ENCODE measurements at places on chromosomes 12 and 14.
A peak's percentile ranks its signal among the peaks of the same experiment; 100 is the strongest.

- DNase-seq = no peak
These were observed 269.9 kb downstream of the ADAMTS20 start for GRCh38 chr12:43282106-43282505.

DNA sequence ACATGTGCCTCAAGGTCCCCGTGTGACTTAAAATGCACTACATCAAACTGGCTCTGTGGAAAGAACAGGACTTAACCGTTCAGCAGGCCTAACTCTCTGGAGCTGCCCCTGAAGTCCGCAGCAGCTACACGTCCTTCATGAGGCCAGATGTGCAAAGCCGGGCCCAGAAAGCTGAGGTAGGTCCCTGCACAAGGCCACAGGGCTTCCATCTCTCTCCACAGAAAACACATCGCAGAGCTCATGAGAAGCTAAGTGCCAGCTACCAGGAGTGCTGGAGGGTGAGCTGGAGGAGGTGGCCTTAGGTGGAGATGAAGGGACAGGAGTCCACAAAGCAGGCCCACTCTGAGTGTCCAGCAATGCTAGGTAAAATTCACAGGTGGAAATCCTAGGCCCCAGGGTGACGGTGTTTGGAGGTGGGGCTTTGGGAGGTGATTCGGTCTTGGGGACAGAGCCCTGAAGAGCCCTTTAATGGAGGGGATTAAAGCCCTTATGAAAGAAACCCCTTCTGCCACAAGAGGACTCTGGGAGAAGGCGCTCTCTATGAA, 52.4 kb downstream of the VCPKMT start:
- no peak for DNase-seq

DNA sequence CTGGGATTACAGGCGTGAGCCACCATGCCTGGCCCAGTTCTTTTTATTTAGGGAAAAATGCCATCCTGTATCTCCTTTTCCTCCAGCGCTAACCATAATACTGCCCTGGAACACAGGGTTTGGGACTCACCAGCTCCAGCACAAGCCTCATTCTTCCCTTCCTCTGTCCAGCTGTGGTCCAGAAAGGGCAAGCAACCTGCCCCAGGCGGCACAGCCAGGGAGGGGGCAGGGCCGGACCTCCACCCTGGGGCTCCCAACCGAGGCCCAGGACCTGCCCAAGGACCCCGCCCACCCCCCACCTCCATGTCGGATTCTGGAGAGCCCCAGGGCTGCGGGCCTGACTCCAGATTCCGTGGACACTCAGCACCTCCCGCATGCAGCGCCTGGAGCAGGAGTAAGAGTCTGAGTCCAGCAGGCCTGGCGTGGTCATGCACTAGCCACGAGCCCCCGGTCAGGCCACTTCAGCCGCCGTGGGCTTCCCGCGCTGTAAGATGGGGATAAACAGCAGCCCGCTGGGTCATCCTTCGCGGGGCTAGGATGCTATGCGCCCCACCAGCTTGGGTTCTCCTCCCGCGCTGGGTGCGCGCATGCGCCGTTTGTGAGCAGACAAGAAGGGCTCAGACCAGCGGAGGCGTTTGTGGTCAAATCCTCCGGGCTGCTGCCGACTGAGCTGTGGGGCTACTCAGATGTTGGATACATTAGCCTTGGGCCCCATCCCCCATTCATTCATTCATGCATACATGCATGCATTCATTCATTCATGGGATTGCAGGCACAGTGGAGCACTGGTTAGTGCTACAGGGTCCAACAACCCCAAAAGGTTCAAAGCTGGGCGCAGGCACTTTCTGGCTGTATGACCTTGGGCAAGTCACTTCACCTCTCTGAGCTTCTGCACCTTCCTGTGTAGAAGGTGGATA, 16.3 kb downstream of the TMEM119 start:
- no peak for DNase-seq

- DNase-seq = no peak
These were observed 473.0 kb upstream of the STXBP6 start for GRCh38 chr14:25522926-25523325.

DNA sequence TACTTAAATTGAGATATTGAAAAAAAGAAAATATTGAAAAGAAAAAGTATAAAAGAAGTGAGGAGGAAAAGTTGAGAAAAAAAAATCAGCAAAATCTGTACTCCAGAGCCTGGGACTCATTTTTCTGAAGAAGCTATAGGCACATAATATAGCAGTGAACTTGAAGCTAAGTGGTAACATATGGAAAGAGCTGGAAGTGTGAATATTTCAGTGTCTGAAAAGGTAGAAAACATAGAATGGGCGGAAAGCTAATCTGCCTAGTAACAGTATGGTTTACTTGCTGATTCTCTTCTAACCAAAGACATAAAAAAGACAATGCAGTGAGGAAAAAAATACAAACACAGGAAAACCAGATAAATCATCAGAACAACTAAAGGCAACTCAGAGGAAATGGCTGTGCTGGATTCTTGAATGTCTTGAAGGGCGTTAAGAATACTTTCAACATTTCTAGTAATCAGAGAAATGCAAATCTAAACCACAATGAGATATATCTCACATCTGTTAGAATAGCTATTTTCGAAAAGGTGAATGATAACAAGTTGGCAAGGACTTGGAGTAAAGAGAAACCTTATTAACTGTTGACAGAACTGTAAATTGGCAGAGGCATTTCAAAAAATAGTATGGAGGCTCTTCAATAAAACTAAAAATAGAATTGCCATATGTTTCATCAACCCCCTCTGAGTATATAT, 784.6 kb downstream of the LRFN5 start:
- no peak for DNase-seq

DNA sequence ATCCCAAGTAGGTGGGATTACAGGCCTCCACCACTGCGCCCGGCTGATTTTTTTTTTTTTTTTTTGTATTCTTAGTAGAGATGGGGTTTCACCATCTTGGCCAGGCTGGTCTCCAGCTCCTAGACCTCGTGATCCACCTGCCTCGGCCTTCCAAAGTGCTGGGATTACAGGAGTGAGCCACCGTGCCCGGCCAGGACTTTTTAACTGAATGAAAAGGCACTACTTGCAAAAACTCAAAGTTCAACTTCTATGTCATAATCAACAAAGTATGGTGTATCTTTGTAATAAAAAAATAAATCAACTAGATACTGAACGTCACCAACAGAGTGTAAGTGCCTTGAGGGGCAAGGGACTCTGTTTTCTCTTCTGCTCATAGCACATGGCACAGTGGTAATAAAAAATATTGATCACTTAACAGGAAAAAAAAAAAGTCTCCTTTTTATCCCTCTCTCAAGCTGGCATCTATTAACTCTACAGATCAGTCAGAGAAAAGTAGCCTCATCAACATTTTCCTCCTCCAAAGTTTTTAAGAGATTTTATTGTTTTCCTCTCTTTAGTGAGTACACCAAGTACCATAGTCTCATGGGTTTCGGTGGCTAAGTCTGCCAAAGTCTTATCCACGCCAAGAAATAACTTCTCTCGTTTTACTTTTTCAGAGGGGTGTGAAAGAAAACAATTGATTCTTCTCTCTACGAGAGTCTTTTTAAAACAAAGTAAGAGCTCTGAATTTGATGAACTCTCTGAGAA, 10.6 kb upstream of the FOXN3 start:
- DNase-seq = no peak

- DNase-seq = no peak
These were observed 36.1 kb downstream of the SSPN start for GRCh38 chr12:26231470-26231869.

- DNase-seq = no peak
These were observed 34.1 kb downstream of the NDUFA12 start for GRCh38 chr12:94969424-94969823.

DNA sequence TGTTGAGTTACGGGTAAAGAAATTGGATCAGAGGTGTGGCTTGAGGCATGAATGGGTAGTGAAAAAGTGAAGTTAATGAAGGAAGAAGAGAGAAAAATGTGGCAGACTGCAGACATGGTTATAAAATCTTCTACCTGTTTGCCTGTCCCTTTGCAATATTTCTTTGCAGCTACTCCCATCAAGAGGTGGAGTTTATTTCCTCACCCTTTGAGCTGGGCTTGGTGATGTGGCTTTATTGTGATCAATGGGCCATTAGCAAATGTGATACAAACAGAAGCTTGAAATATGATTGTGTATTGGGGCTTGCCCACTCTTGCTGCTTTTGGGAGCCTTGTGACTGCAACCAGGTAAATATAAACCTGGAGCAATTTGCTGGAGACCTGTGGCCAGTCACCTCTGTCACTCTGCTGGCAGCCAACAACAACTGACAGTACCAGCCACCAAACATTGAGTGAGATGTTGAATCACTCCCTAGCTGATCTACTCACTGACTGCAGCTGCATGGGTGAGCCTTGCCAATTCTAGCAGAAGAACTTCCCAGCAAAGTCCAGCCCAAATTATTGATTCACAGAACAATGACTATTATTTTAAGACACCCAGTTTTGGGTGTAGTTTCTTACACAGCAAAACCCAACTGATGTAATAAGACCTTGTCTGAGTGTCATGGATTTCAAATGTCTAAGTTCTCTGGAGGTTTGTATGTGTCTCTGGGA, 151.0 kb upstream of the ATP2B1 start:
- no peak for DNase-seq

GRCh38 chr12:101501410-101501995, 26.4 kb downstream of the SPIC start:
- no peak for DNase-seq

DNA sequence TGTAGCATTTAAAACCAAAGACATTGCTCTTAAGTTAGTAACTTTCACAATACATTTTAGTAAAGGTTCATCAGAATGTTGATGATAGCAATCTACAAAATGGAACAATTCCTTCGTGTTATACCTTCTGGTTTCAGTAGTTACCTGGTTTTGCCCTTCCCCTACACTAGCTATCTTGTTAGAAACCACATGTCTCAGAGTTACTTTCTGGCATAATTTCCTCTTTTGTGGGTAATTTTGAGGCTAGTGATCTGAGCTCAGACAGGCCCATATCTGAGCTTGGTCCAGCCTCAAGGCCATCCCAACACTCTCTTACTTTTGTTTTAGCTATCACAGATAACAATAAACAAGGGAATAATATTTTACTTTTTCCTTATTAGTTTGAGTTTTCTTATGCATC, 196.9 kb downstream of the KITLG start:
- DNase-seq = no peak

GRCh38 chr12:95487024-95487423, 13.1 kb downstream of the METAP2 start:
- DNase-seq = no peak

DNA sequence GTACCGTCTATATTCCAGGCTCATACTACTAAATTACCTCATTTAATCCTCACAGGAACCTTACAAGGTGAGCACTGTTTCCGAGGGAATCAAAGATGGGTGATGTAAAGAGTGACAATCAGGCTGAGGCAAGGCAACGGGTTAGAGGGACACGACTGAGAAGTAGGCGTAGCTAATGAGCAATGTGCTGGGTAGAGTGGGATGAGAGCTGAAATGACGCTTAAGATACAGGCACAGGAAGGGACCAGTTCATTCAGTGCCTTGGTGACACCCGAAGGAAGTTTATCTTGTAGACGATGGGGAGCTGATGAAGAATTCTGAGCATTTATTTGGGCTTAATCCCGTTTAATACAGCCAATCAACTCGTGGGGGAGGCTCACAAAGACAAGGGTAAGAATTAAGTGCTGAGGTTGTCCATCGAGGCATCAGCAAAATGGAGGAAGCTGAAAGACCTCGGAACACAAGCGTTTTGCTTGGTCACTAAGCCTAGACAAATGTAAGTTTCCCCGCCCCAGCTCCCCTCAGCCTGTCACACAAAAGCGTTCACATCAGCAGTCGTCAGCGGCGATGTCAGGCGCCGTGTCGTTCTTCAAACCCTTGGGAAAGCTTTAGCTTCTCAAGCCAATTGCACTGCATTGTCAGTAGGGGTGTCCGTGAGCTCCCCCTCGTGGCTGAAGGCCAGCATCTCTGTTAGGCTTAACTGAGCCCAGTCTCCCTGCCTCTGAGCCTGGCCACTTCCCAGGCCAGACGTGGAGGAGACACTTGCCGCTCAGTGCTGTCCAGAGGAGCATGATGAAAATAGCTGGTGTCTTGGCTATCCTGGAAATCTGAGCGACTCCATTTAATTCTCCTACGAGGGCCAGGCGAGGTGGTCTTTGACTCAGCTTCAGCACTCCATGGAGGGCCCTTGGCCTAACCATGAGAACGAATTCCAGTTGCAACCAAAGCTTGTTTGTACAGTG, 288.5 kb upstream of the G2E3 start:
- DNase-seq = peak; percentile 41

DNA sequence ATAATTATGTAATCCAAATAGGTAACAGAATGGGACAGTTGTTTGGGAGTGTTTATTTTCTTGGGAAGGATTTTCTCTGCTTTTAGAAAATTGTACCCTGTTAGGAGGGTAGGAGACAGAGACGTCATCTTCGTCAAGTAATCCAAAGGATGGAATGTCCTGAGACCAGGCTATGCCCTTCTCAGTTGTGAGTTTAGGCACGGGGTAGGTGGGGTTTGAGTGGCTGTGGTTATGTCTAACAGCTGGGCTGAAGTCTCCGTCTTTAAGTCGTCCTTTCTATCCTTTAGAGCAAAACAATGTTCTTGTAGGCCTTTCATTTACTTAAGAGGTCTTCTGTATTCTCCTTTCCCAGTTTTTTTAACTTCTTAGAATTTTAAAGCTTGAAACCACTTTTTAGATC, 5.7 kb downstream of the SOCS2 start:
- no peak for DNase-seq

- DNase-seq = no peak
These were observed 7.3 kb downstream of the HOXC5 start for GRCh38 chr12:54040148-54040494.

GRCh38 chr14:77228056-77228455, 43.0 kb downstream of the NGB start:
- DNase-seq = no peak

GRCh38 chr14:67508956-67509355, 20.4 kb upstream of the TMEM229B start:
- DNase-seq = no peak

GRCh38 chr14:23433457-23433856, 2.0 kb downstream of the MYH7 start:
- DNase-seq = no peak

DNA sequence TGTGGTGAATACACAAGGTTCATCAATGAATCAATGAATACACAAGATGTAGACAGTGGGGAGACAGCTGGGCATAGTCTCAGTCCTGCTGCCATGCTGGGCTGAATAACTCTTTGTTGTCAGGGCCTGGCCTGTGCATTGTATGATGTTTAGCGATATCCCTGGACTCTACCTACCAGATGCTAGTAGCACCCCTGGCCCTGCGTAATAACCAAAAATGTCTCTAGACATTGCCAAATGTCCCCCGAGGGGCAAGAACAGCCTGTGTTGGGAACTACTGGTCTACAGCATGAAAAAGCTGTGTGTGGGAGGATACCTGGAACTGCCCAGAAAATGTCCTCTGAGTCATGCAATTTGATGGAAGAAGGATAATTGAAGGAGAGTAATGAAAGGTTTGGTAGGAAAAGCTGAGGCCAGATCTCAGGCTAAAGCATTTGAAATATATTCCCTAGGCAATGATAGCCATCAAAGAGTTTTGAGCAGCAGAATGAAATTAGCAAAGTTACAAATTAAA, 128.2 kb downstream of the TMEM30B start:
- DNase-seq = no peak

All from omental fat pad (tissue), 4 donors.